Type B pancreatic cell (in vitro differentiated cells): ENCODE measurements at places on chromosomes 5 and 9. TPM values are rescaled to one million over a fixed set of nuclear protein-coding genes. Genes with fewer than 3 reads are reported as not detected.

DNA sequence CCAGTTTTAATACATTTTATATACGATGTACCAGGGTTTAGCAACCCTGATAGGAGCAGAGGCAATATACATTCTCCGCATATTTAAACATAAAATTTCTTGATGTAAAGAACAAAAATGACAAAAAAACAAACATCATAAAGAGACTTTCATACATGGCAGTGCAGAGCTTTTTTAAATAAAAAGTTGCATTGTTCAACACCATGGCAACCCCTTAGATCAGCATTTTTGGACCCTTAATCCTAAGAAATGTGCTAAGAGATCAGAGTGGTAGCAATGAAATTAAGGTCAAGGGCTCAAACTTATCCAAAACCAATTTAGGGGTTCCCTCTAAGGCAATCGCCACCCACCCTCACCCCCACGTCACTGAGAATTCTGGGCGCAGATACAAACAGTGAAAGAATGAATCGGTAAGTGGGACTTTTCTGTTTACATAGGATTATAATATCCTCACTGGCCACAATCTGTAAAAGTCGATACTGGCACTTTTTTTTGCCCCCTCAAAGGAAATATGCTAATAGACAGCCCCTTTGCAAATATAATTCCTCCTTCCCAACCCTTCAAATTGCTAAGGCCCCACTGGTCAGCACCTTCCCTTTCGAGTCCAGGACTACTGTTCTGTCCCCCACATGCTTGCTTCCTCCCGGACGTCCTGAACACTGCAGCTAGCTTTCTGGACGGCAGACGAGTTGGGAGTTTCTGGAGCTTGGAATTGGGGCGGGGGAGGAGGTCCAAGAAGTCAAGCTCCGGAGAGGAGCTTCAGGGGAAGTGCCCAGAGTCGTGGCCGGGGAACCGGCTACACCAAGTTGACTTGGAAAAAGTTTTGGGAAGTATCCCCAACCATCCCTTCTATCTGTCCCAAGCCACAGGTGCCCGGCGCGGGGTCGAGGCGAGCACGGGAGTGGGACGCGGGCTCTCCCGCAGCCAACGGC, 2.2 kb downstream of the GAS1 start:
- no peak for DNase-seq

DNA sequence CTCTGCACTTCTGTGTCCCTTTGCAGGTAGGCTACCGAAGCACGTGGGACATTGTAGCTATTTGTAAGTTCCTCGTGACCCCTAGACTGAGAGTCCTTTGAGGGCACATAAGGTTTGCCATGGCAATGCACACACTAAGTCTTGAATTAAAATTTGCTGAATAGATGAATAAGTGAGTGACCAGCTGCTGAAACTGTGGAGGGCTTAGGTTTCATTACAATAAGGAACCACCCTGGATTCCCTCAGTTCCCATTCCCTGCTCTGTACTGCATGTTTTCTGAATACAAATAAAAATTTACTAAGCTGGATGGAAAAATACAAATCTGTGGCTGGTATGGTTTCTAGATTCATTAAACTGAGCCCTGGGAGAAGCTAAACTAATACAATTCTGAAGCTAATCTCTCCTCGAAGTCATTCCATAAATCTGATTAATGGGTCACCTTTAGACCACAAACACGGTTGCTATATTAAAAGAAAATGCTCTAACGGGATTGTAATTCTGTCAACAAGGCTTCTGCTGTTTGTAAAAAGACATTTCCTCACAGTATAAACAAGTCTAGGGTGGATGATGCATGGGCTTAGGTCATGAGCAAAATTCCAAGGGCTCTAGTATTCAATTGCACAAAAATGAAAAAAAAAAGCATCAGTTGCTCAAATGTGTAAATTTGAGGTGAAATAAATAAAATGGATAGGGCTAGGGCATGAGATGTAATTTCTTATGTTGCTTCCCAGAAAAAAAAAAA, 172.3 kb downstream of the ATP10B start:
- DNase-seq: no peak

DNA sequence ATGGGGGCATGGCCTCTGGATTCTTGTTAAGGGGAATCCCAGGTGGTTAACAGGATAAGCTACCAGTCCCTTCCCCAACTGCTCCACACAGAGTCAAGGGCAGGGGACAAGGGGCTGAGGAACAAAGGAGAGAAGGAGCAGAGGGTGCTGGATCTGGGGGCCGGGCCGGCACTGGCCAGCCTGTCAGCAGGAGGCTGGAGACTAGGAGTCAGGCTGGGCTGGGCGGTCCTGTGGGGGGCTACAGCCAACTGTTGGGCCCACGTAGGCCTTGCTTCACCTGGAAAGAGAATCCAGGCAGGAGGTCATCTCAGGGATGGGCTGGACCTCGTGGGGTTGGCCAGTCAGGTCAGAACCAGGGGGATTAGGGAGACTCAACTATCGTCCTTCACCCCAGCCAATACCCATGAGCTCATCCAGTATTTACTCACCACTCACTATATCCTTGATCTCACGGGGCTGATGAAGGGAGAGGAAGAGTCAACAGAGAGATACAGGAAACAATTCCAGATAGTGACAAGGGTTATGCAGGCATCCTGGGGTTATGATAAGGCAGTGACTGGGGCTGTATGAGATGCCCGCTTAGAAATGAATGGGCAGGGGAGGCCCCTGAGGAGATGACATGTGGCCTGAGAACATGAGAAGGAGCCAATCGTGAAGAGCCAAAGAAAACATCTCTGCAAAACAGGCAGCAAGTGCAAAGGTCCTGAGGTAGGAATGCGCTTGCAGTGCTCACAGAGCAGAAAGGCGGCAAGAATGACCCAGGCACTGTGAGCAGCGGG, 47.9 kb upstream of the SLC25A51 start:
- no peak for DNase-seq

GRCh38 chr5:57632937-57633336, 150.3 kb upstream of the ACTBL2 start:
- DNase-seq: no peak

DNA sequence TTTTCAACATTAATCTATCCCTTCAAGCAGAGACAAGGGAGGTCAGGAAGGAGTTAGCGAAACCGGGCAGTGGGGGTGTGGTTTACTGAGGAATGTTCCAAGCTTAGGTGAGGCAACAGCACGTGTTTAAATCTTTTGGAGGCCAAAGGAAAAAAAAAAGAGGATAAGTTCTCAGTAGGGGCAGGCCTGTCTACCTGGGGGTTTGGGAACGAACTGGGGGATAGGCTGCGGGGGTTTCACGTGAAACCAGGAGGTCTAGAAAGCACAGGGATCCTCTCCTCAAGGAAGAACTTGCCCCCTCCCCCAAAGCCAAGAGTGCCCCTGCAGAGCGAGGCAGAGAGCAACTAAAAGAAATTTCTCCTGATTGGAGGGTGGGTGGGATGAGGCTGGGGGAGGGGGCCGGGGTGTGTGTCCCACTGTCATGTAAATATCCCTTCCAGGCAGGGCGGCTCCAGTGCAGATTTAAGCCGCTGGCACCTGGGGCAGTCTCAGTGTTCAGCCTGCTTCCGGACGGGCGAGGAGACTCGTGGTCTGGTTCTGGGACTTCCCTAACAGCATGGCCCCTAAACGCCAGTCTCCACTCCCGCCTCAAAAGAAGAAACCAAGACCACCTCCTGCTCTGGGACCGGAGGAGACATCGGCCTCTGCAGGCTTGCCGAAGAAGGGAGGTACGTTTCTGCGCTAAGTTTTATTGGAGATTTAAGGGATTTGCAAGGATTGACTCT, 5.5 kb upstream of the SET start:
- DNase-seq: no peak

GRCh38 chr5:80296121-80296520, 23.7 kb upstream of the SPZ1 start:
- DNase-seq: no peak

The TAF11L10 gene
- total RNA-seq: not detected in 2 replicates

The OR2K2 gene
- total RNA-seq: not detected in 2 replicates

The ANKRD55 gene
- not detected in 2 replicates for total RNA-seq

The OLFM1 gene
- 8.0 and 9.7 TPM in 2 replicates for total RNA-seq
